ENCODE measurements at places on chromosomes 11 and 22.
A peak's percentile ranks its signal among the peaks of the same experiment; 100 is the strongest.

GRCh38 chr22:29139965-29140782 lies 65.5 kb upstream of the EMID1 start:
- DNase-seq, result no peak

- DNase-seq, result no peak
Observed at GRCh38 chr11:12069066-12069676, 41.2 kb upstream of the MICAL2 start.

DNA sequence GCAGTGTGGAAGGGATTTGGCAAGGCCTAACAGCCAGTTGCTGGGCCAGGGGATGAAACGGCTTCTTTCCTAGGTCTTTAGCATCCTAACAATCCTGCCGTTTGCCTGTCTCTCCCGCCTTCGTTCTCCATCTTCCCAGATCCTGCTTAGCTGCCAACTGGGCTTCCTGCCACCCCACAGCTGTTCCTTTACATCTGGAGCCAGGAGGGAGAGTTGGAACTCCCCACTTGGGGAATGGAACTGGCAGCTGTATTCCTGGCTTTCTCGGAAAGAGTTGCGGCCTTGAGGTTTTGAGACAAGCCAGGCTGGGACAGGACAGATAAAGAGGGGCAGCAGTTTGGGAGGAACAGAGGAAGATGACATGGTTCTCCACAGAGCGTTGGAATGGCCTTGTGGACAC lies 59.6 kb downstream of the ST3GAL4 start:
- peak; percentile 82 for DNase-seq

DNA sequence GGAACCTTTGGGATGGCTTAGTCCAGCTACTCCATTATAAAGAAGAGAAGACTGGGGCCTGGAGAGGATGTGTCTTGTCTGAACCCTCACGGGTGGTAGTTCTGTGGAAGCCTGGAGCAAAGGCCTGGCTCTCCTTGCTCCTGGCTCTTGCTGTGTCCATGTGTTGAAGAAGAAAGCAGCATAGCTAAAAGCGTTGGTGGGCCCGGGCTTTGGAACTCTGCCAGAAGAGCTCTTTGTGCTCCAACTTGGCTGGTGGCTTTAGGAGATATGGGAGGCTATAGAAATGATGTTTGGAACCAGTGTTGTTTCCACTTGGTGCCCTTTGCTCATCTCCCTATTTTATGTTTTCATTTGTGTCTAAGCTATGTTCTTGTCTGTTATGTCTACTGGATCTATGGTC lies 131.1 kb downstream of the DBX1 start:
- DNase-seq, result no peak

DNA sequence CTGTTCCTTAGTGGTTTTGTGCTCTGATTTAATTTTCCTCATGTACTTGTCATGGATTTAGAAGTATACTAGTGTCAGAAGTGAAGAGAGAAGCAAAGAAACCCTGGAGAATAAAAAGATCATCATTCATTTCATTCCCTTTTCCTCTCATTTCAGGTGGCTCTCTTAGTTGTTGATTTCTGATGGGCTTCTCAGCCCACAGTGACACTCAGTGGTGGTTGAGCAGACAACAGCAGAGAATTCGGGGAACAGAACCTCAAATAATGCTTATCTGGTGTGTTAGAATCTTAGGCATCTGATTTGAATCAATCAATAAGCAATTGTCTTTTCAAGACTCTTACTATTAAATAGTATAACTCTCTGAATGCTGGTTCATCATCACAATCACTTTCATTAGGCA lies 1289.4 kb downstream of the FAM181B start:
- DNase-seq, result no peak

DNA sequence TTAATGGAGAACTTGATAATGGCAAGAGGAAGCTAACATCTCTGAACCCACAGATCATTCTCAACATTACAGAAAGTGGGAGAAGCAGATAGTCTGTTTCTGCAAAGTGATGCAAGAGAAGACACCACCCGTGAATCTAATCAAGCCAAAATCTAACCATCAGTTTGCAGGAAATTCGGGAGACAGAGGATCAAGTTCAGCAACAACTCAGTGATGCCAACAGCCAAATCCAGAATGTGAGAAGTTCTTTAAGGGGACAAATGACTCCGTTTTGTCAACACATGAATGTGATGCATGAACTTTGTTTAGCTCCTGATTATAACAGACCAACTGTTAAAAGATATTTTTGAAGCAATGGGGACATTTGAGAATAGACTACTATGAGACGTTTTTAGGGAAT lies 95.2 kb upstream of the LDLRAD3 start:
- DNase-seq, result no peak

GRCh38 chr11:71335371-71335770 lies 83.0 kb upstream of the SHANK2 start:
- DNase-seq, result no peak

GRCh38 chr22:45029501-45029900 lies 19.7 kb upstream of the PHF21B start:
- DNase-seq, result no peak

DNA sequence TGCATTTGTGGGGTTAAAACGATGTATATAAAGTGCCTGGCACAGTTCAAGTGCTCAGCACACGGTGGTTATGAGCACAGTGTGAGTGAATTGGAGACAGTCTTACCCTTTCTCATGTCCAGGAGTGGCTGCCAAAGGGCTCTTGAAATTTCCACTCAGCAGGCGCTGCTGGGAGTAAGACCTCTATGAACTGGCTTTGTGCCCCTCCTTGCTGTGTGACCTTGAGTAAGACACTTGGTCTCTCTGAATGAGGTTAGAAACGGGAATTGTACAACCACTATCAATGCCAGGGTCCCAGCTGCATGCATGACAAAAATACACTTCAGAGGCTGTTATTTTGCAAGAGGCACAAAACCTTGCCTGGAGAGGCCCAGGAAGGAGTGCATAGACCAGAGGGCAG lies 86.6 kb downstream of the TSPAN18 start:
- DNase-seq, result no peak

- DNase-seq, result no peak
Observed at GRCh38 chr11:114746013-114746412, 67.7 kb downstream of the NXPE2 start.

DNA sequence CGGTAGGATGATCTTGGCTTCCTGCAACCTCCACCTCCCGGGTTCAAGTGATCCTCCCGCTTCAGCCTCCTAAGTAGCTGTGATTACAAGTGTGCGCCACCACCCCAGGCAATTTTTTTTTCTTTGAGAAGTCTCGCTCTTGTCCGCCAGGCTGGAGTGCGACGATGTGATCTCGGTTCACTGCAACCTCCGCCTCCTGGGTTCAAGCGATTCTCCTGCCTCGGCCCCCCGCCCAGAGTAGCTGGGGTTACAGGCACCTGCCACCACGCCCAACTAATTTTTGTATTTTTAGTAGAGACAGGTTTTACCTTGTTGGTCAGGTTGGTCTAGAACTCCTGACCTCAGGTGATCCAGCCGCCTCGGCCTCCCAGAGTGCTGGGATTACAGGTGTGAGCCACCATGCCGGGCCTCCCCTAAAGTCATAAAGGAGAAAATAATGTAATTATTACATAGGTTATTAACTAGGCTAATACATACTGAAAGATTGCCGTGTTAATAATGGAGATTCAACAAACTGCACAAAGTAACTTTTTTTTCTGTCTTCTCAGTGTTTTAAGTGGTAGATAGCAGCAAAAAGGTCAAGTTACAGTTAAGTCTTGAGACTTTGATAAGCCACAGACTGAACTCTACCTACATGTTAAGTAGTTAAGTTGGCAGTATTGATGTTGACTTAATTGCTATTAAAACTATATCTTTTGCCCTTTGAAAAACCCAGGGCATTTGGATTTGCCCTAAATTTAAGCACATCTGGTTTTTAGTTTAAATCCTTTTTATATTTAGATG lies 3.9 kb downstream of the CAPRIN1 start:
- DNase-seq, result no peak

DNA sequence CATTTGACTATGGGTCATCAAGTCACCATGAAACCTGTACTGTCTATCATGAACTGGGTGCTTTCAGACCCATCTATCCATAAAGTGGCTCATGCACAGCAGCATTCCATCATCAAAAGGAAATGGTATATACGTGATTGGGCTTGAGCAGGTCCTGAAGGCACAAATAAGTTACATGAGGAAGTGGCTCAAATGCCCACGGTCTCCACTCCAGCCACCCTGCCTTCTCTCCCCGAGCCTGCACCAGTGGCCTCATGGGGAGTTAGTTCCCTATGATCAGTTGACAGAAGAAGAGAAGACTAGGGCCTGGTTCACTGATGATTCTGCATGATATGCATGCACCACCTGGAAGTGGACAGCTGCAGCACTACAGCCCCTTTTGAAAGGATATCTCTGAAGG lies 312.5 kb downstream of the TENM4 start:
- no peak for DNase-seq

GRCh38 chr11:120280600-120281051 lies 40.7 kb downstream of the POU2F3 start:
- no peak for DNase-seq

DNA sequence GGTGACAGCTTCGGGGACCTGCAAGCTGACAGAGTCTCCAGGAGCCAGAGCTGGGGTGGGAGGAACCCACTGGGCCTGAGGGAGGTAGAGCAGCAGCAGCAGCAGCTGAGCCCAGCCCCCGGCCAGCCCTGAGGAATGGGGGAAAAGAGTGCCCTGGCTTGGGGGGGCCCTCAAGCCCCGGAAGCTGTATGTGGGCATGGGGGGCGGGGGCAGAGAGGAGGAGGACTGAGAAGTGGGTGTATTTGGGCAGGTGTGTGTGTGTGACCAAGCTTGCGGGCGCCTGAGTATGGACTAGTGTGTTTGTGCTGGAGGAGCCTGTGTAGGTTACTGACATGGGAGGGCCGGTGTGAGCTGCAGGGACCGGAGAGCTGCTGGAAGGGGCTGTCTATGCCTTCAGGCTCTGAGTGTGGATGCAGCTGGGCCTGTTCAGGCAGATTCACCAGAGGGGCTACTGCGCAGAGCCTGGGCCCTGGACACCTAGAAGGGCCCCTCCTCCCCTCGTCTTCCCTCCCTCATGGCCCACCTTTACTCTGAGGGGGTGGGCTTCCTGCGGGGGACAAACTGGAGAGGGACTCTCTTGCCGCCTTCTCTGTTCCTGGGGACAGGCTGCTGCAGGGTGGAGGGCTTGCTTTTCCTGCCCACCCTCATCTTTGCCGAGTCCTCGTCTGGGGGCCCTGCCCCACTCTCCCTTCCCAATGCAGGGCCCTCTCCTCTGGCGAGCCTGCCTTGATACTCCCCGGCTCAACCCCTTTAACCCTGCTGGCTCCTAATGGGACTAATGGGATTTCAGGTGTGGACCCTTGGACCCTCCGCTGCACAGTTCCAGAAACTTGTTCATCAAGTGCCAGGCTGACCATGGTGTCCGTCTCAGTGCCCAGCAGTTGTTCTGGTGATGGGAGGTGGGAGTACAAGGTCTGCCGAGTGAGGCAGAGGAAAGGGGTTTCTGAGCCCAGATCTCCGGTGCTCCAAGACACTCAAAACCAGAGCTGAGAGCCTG lies 28.2 kb downstream of the ST3GAL4 start:
- no peak for DNase-seq

DNA sequence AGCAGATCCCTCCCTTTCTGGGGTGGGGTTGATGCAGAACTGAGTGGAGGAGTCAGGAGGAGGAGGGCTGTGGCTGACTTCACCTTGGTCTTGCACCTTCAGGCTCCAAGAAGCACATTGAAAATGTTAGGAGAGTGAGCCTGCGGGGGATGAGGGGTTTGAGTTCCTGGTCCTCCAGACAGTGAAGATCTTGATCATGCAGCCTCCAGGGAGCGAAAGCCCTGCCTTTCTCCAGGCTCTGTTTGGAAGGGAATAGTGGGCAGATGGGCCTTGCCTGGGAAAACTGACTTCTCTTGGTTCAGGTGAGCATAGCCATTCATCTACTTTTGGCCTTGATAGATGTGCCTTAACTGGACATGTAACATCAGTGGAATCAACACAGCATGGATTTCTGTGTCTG lies 267.6 kb upstream of the B3GAT1 start:
- no peak for DNase-seq

DNA sequence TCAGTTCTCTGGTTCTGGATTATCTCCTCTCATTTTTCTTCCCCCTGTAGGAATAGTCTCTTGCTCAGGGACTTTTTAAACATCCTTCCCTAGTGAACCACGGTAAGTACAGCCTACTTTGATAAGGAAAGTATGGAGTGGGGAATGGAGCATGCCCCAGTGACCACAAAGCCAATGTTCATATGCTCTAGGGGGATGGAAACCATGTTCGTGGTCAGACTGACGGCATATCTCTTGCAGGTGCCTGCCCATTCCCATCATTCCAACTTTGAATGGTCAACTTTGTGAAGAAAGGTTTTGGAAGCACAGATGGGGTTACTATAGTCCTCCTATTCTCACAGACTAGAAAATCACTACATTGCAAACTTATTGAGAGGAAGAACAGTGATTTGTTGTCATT lies 332.5 kb upstream of the NCAM1 start:
- DNase-seq, result no peak

GRCh38 chr11:66327171-66328030 lies 8.8 kb downstream of the RIN1 start:
- DNase-seq, result no peak

- DNase-seq, result no peak
Observed at GRCh38 chr11:100821198-100821597, 134.1 kb downstream of the ARHGAP42 start.

- DNase-seq, result no peak
Observed at GRCh38 chr11:119790476-119790875, 61.5 kb upstream of the NECTIN1 start.

GRCh38 chr11:17742019-17742418 lies 7.4 kb downstream of the KCNC1 start:
- DNase-seq, result no peak

DNA sequence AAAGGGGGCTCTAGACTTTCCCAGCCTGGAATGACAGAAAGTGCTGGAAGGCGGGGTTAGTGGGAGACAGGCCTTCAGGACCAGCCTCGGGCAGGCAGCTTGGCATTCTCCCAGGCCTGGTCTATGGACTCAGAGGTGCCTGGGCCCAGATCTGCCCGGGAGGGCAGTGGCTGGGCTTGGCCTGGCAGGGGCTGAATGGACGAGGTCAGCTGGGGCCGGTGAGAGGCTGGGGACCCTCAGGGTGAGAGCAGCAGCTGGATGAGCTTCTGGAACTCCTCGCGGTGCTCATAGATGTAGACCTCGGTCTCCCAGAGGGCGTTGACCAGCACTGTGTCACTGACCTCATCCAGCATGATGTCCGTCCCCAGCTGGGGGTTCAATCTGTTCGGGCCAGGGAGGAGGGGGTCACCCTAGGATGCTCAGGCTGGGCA lies 1.5 kb upstream of the BAIAP2L2 start:
- DNase-seq, result no peak

DNA sequence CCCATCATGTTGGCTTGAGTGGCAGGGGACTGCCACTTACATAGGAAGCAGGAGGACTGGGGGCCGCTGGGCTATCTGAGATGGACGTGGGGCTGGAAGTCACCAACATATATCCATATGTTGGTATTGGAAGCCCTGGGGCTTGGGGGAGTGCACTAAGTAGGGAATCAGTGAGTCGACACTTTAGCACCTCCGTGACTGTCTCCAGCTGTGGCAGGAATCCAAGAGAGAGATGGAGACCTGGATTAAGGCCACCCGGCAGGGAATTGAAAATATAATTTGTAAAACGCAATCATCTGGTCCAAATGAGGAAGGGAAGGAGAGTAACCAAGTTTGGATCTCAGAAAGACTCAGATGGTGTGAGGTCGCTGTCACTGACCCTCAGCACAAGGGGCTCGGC lies 68.4 kb downstream of the ELFN2 start:
- no peak for DNase-seq

GRCh38 chr22:37907036-37907954 lies 1.2 kb downstream of the MICALL1 start:
- no peak for DNase-seq

GRCh38 chr11:85799142-85799541 lies 11.8 kb downstream of the SYTL2 start:
- DNase-seq, result no peak

- DNase-seq, result peak; percentile 77
Observed at GRCh38 chr11:118608360-118609227, 1.2 kb downstream of the PHLDB1 start.

- DNase-seq, result peak; percentile 91
Observed at GRCh38 chr22:46013460-46014416, 36.8 kb upstream of the WNT7B start.
